Stimulated activated CD8-positive, alpha-beta memory T cell treated with anti-CD3 and anti-CD28 coated beads, Interleukin-4, amount 100 ng/mL, for 4 hours (primary cell): ENCODE measurements at places on chromosomes 16 and 17.

GRCh38 chr17:72822358-72823023 lies 270.0 kb downstream of the SLC39A11 start:
- no peak for DNase-seq

DNA sequence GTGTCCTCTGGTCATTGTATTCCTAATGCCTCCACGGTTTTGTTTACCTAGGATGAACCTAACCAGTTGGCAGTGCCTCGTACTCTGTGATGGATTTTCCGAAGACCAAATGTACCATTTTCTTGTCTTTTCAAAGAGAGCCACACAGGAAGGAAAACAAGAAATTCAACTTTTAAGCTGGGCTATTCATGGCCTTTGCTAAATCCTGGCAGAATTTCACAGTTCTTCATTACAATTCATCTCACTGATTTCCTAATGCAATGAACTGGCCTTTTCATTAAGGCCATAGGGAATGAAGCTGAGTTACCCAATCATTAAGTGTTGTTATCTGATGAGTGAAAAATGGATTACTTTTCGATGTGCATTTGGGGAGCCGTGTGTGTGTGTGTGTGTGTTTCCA lies 7.9 kb upstream of the KCNJ16 start:
- DNase-seq = no peak

DNA sequence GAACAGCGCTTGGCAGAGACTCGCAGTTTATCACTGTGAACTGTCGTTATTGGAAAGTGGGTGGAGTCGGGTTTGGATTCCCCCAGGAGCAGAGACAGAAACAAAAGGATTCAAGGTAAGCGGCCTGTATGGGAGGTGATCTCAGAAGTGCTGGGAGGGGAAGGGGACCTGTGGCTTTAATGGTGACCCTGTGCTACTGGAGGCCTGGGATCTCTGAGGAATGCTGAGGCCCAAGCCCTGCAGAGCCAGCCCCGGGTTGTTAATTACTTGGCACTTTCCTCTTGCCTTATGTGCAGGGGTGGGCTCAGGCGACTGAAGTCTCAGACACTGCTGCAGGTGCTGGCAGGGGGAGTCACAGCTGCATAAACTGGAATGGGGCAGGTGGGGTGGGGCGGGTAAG lies 27.4 kb downstream of the IRF8 start:
- DNase-seq = no peak

- no peak for DNase-seq
Measured at GRCh38 chr16:5347561-5347960, 250.0 kb upstream of the EEF2KMT start.

- DNase-seq = no peak
Measured at GRCh38 chr16:31141489-31142108, 6.1 kb upstream of the PRSS8 start.

- no peak for DNase-seq
Measured at GRCh38 chr17:46169913-46170638, 23.2 kb downstream of the KANSL1 start.

- DNase-seq = no peak
Measured at GRCh38 chr17:28350271-28350670, 7.1 kb downstream of the POLDIP2 start.

DNA sequence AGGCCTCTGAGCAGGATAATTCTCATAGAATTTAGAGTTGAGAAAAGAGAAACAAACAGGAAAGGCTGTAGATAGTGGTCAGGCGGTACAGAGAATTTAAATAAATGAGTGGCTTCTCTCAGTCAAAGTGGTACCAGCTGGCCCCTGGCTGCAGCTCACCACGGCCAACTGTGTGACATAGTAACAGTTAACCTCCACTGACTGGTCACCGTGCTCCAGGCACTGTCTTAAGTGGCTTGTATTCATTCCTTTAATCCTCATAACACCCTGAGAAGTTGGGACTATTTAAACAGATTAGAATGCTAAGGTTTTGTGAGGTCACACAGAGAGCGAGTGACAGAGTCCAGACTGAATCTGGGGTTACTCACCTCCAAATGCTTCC lies 108.9 kb downstream of the GNAO1 start:
- no peak for DNase-seq

GRCh38 chr16:24771132-24771778 lies 41.8 kb downstream of the TNRC6A start:
- no peak for DNase-seq

DNA sequence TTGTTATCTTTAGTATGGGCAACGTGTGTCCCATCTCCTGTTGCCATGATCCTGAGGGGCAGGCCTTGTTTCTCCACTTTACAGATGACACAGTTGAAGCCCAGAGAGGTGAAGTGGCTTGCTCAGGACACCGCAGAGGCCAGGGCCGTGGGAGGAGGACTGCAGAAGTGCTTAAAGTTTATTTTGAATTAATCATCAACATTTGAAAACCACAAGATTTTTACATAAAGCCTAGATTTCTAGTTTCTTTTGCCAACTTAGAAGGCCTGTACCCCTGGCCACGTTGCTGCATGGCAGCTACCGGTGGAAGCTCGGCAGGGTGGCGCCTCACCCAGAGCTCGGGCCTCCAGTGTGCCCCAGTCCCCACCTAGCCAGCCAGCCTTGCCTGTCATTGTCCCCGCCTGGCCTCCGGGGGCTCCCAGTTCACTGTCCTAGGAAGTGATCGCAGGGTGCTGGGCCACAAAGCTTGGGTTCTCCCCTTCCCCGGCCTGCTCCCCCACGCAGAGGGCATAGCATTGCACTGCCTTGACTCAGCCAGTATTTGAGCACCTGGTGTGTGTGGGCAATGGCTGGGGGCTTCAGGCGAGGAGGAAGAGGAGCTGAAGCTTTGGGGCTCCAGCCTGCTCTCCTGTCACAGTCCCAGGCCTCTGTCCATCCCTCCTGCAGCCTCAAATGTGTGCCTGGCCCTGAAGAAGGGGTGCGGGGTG lies 14.8 kb upstream of the ADCY7 start:
- DNase-seq = no peak

DNA sequence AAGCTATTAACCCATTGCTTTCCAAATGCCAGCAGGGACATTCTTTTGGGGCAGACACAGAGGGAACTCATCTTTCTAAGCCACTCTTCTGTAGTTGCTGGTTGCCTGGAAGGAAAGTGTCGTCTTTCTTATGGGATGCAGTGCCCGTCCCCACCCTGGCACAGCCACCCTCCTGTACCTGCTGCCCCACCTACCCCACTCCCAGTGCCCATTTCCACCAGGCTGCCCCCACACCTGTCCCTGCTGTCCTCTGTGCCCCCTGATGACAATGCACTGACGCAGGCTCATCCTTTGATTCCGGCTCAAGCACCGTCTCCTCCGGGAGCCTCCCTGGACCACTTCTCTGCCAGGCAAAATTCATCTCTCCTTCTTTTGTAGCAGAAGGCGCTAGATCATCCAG lies 190.4 kb upstream of the CDH5 start:
- no peak for DNase-seq

GRCh38 chr17:46986366-46986765 lies 7.3 kb upstream of the RPRML start:
- no peak for DNase-seq

- DNase-seq = no peak
Measured at GRCh38 chr17:67187927-67188326, 57.1 kb downstream of the HELZ start.

DNA sequence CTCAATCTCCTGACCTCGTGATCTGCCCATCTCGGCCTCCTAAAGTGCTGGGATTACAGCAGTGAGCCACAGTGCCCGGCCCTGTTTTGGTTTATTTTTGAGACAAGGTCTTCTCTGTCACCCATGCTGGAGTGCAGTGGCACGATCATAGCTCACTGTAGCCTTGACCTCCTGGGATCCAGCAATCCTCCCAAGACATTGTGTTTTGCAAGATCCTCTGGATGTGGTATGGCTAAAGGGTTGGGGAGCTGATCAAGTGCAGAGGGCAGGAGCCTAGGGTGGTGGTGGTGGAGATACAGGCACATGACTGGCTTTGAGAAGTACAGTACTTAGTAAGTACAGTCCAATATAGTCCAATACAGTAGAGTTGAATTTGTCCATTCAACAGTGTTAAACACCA lies 16.6 kb upstream of the TNS4 start:
- no peak for DNase-seq
